ENCODE measurements at places on chromosomes 7 and 10. TPM values are rescaled to one million over a fixed set of nuclear protein-coding genes. Genes with fewer than 3 reads are reported as not detected.

DNA sequence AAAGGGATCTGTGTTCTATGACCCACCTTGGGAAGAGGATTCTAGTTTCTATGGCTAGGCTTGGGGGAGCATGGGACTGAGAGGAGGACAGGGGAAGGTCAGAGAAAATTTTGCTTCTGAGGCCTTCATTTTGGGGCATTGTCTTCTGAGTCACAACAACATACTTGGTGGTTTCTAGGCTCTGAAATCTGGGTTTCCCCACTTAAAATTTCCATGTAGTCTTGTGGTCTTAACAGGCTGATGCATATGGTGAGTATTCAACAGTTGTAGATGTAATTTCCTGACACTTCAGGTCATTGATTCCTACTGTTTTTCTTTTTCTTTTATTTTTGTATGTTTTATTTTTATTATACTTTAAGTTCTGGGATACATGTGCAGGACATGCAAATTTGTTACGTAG is 88.5 kb downstream of the ANKRD7 start:
- H3K4me1 ChIP-seq = no peaks in the 10 kb centered on the region
- H3K36me3 ChIP-seq = no peaks in the 10 kb centered on the region
- DNase-seq = no peak
- H3K4me3 ChIP-seq = no peak overlapping the region
- no peak overlapping the region for H3K27ac ChIP-seq

- H3K36me3 ChIP-seq = no peaks in the 10 kb centered on the region
- H3K4me1 ChIP-seq = no peaks in the 10 kb centered on the region
- no peak overlapping the region for H3K27ac ChIP-seq
- no peak for DNase-seq
- H3K4me3 ChIP-seq = no peak overlapping the region
Measured at GRCh38 chr7:39075210-39075609, 97.5 kb downstream of the POU6F2 start.

- no peaks in the 10 kb centered on the region for H3K36me3 ChIP-seq
- H3K27ac ChIP-seq = no peak overlapping the region
- DNase-seq = no peak
- H3K27me3 ChIP-seq = no peaks in the 10 kb centered on the region
- peaks cover 7% of the 10 kb centered on the region for H3K4me1 ChIP-seq
Measured at GRCh38 chr10:69901628-69902505, 100.2 kb downstream of the COL13A1 start.

Gene ABCB4
- total RNA-seq = 0.33 TPM

DNA sequence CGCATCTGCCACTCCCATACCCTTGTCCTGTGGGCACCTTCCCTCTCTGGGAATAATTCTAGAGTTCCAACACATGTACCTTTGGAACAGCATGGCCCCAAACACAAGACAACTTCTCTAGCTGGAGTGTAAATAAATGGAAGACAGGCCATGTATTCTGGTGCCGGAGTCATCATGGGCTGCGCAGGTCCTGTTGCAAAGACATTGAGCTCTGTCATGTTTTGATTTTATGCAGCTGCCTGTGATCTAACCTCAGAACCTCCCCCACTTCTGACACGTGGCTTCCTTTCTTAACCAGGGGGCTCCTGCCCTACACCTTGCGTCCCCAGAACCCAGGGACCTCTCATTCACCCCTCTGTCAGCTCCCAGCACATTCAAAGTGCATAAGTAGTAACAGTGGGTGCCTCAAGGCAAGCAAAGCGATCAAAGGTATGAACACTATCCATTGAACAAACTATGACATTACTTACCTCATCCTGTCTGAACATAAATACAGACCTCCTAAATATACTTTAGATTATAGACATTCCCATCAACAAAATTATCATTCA is 219.9 kb downstream of the FGFR2 start:
- H3K4me3 ChIP-seq = no peak overlapping the region
- H3K4me1 ChIP-seq = no peaks in the 10 kb centered on the region
- H3K27me3 ChIP-seq = no peaks in the 10 kb centered on the region

Data from breast epithelium (tissue), 4 donors.